Muscle of leg (tissue), 16 donors: ENCODE measurements at places on chromosomes 5 and 9. TPM values are rescaled to one million over a fixed set of nuclear protein-coding genes. Genes with fewer than 3 reads are reported as not detected.

GRCh38 chr5:172362755-172363154 is 79.2 kb upstream of the UBTD2 start:
- DNase-seq: no peak

- no peak for DNase-seq
These were observed 137.1 kb upstream of the ZNF618 start for GRCh38 chr9:113738893-113739604.

- DNase-seq: no peak
These were observed 91.7 kb downstream of the HRH2 start for GRCh38 chr5:175749591-175749990.

GRCh38 chr5:145591578-145591977 is 243.6 kb downstream of the PRELID2 start:
- DNase-seq: no peak

GRCh38 chr9:133768859-133769510 is 30.8 kb upstream of the SARDH start:
- no peak for DNase-seq

- no peak for DNase-seq
These were observed 51.1 kb upstream of the DAPK1 start for GRCh38 chr9:87446527-87446926.

DNA sequence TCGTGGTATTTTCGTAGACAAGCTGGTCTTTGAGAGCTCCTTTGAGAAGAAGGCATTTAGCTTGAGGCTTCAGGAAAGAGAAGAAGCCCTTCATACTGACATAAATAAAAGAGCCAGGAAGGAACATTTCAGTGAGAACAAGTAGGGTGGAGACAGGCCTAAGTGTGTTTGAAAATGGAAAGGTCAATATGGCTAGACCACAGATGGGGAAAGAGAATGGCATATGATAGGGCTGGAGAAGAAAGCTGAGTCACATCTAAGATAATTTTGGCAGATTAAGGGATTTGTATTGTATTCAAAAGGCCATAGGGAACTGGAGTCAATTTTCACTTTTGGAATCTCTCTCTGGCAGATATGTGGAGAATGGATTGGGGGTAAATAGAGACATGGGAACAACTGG is 374.9 kb downstream of the TMEM38B start:
- no peak for DNase-seq

DNA sequence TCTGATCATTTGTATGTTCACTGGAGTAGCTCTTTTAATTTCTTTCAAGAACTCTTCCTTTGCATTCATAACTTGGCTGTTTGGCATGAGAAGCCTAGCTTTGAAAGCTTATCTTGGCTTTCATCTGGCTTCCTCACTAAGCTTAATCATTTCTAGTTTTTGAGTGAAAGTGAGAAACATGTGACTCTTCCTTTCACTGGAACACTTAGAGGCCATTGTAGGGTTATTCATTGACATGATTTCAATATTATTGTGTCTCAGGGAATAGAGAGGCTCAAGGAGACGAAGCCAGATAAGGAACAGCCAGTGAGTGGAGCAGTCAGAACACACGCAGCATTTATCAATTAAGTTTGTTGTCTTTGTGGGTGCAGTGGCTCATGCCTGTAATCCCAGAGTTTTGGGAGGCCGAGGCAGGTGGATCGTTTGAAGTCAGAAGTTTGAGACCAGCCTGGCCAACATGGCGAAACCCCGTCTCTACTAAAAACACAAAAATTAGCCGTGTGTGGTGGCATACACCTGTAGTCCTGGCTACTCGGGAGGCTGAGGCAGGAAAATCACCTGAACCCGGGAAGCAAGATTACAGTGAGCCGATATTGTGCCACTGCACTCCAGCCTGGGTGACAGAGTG is 98.3 kb downstream of the UGCG start:
- DNase-seq: no peak

- peak; percentile 99 for DNase-seq
These were observed 294.5 kb downstream of the EBF1 start for GRCh38 chr5:158805195-158805594.

GRCh38 chr5:55175781-55176175 is 2.8 kb upstream of the CDC20B start:
- no peak for DNase-seq

GRCh38 chr9:70220216-70220615 is 38.6 kb upstream of the SMC5 start:
- DNase-seq: no peak

DNA sequence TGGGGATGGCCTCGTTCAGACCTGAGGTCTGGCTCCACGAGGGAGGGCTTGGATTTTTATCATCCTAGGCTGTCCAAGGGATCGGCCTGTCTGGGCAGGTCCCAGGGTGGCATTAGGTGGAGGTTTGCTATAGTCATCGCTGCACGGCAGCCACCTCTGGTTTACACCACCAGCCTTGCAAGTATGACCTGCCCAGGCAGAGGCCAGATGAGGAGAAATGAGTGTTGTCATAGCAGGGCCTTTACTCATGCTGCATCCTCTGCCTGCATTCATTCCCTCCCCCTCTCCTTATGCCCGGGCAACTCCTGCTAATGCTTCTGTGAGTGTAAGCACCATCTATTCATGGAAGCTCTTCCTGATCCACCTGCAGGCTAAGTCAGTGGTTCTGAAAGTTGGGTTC is 15.3 kb upstream of the NDST1 start:
- no peak for DNase-seq

DNA sequence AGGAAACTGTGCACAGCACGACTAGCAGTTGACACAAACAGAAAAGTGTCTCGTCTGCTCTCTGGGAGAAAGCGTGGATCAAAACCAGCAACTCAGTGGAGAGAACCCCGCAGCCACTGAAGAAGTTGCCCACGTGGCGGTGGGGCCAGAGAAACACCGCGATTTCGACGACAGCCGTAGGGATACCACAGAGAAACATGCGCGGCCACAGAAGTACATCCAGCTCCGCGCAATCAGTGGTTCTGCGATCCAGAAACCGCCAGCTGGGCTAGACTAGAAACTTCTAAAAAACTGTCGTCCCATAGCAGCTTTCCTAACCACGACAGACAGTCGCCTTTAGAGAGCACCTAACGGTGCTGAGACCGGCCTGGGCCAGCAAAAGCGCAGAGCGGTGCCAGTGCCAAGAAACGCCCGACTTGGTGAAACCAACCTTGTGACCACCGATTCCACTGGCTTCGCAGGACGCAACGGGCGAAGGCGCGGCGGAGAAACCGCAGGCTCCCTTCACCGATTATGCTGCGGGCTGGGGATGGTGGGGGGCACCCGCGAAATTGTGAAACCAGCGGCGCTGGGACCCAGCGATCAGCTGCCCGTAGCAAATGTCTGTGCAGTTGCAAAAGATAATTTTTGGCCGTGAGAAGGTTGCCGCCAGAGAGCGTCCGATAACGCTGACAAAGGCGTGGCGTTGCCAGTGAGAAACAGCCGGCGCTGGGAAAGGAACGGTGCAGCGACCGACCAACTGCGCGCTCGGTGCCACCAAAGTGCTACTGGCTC is 2.7 kb upstream of the ANXA2R start:
- peak; percentile 82 for DNase-seq

Gene SLC25A25
- 14.6 TPM for total RNA-seq

Gene FEM1C
- 16.7 TPM for total RNA-seq

Gene LCN12
- 0.44 TPM for total RNA-seq

Gene KCNV2
- not detected for total RNA-seq

Gene ENDOG
- total RNA-seq: 27.8 TPM

Gene DRD1
- under 0.01 TPM for total RNA-seq

Gene FREM1
- 23.2 TPM for total RNA-seq

Gene KIF24
- 10.3 TPM for total RNA-seq

Gene CCDC69
- total RNA-seq: 61.4 TPM
